NCI-H2029 treated with DMSO at 0.1 percent for 48 hours (cell line): ENCODE measurements at places on chromosomes 12 and 14.

- DNase-seq = no peak
Measured at GRCh38 chr12:49322367-49322707, 718 bp upstream of the TROAP start.

DNA sequence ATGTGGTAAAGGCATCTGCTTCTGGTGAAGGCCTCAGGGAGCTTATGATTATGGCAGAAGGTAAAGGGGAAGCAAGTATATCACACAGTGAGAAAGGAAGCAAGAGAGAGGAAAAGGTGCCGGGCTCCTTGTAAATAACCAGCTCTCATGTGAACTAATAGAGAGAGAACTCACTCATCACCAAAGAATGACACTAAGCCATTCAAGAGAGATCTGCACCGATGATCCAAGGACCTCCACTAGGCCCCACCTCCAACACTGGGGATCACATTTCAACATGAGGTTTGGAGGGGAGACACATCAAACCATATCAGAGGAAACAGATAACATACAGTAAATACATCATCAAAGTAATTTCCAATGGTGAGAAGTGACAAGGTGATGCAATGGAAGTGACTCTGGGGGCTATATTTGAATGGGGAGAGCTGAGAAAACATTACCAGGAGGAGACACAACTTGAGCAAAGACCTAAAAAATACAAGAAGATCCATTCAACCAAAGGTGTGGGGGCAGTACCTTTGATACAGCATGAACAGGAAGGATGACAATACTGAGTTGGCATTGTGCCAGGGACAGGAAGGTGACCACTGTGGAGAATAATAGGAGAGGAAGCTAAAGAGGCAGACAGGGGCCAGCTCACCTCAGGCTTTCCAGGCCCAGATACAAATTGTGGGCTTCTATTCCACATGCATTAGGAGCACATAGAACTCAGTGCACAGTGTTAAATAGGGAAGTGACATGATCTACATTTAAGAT, 134.4 kb upstream of the GRIP1 start:
- peak; percentile 68 for DNase-seq

GRCh38 chr12:2384533-2385351, 332.0 kb downstream of the CACNA1C start:
- no peak for DNase-seq

DNA sequence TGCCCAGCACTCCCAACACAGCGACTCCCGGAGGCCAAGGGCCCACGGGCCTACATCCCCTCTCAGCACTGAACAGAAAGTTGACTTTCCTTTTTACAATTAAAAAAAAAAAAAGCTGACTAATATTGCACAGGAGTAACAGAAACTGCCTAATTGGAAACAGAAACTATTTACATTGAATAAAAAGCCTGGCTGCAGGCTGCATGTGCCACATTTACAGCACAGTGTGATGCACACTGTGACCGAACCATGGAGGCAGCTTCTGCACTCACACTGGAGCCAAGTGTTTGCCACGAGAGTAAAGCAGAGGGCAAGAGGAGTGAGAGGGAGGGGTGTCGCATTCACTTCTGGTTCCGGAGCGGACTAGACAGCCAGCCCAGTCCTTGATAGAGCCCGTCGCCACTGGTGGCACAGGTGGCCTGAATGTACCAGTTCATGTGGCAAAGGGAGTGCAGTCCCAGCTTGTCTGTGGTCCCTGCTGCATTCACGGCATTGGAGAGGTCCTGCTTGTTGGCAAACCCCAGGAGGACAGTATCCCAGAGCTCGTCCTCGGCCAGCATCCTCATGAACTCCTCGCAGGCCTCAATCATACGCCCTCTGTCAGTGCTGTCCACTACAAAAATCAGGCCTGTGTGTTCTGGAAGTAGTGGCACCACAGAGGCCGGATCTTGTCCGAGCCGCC, 59.2 kb downstream of the SPPL3 start:
- no peak for DNase-seq

DNA sequence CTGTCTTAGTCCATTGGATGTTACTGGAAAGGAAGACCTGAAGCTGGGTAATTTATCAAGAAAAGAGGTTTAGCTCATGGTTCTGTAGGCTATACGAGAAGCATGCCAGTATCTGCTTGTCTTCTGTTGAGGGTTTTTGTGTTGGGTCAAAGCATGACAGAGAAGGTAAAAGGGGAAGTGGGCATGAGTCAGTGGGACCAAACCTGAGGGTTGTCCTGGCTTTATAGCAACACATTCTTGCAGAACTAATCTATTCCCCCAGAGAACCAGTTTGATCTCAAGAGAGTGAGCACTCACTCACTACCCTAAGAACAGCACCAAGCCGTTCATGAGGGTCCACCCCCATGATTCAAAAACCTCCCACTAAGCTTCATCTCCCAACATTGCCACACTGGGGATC, 19.0 kb upstream of the KRAS start:
- no peak for DNase-seq

GRCh38 chr12:82554529-82554928, 132.2 kb upstream of the TMTC2 start:
- DNase-seq = no peak

DNA sequence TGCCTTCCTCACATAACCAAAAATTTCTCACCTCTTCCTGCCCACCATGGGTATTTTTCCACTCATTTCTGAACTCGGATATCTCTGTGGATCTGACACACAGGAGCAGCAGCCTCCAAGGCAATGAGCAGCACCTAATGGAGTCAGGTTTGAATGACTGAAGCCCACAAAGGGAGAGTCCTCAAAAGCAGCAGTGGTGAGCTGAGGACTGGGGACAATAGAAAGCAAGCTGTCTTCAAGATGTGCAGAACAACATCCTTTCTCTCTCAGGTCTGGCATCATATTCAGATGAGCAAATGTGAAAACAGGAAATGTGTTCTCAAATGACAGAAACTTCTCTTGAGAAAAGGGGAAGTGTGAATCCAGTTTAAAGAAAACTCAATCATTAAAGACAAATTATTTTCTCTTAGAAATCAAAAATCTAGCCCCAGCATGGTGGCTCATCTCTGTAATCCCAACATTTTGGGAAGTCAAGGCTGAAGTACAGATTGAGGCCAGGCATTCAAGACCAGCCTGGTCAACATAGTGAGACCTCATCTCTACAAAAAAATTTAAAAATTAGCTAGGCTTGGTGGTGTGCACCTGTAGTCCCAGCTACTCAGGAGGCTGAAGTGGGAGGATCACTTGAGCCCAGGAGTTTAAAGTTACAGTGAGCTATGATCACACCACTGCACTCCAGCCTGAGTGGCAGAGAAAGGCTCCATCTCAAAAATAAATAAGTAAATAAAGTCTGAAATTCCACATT, 54.2 kb downstream of the C12orf42 start:
- DNase-seq = no peak

DNA sequence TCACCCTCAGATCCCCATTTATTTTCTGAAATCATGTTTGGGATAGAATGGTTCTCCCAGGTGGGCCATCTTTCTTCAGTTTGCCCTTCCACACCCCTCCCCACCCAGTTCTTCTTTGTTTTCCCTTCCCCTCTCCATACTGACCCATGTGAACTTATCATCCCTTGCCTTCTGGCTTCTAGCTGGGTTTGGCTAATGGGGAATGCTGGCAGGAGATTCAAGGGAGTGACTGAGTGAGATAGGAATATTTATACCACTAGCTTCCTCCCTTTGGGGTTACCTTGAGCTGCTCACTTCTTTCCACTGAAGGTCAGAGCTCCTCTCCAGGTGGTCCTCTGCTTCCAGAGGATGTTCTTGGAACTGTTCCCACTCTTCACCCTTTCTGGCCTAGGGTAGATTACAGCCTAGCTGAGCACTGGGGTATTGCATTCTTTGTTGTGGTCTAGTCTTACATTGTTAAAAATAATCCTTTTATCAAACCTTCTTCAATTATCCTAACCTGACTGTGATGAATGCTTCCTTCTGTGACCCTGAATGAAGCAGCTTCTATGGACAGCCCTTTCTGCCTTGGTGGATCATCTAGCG, 88.3 kb upstream of the ATP2B1 start:
- no peak for DNase-seq

DNA sequence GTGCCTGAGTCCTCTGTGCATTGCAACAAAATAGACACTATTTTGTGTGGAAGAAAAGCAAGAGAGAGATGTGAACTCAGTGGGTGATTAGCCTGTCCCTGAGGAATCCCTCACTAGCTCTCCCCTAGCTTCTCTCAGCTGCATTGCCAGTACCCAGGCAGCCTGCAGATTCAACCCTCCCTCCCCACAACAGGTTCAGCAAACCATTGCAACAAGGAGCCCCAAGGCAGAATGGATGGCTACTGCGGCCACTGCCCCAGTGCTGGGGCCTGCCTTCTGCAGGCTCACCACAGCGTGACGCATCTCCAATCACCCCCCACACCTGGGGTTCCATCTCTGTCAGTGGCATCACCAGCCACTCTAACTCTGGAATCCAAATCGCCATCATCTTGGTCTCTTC, 2.3 kb downstream of the CRACR2A start:
- no peak for DNase-seq

- no peak for DNase-seq
Measured at GRCh38 chr12:114445401-114446323, 39.7 kb upstream of the TBX5 start.

- DNase-seq = no peak
Measured at GRCh38 chr12:24404086-24404815, 454.8 kb upstream of the SOX5 start.

- no peak for DNase-seq
Measured at GRCh38 chr12:98317939-98318899, 197.2 kb upstream of the TMPO start.

DNA sequence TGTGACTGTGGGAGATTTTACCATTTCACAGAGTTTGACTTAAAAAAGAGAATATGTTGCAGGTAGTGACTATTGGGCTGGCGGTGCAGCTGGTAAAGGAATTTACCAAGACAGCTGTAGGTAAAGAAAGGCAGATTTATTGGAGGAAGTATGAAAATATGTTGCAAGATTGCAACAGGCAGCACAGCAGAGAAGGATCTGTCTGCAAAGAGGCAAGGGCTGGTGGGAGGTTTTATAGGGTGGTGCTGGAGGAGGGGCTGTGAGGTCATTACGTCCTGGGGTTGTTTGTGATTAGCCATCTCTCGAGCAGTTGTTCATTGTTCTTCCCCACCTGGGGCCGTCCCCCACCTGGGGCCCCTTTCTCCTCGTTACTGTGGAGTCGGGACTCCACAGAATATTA, 62.1 kb downstream of the ACACB start:
- DNase-seq = no peak

DNA sequence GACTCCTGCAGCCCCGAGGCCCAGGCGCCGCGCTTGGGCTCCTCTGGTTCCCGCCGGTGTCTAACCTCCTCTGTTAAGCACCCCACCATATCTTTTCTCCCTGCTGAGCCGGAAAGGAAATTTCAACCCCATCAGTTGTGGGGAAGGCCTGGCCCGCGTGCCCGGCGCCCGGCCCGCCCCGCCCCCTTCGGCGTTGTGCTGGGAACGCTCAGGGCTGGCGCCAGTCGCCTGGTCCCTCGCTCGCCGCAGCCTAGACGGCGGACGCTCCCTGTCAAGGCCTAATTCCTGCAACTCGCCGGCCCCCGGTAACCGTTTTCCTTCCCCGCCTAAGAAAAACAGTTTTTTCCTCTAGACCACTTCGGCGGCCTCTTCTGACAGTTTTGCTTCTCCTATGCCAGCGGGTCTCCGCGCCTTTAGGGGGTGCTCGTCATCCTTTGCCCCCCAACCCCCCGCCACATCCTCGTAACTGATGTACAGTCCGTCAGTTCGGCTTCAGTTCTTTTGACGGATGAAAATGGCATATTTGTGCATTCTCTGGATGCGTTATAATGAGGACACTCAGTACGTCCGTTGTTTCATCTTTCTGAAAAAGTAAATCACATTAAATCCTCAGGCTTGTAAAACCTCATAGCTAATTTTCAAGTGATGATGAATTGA, 506 bp upstream of the NAP1L1 start:
- peak; percentile 60 for DNase-seq

DNA sequence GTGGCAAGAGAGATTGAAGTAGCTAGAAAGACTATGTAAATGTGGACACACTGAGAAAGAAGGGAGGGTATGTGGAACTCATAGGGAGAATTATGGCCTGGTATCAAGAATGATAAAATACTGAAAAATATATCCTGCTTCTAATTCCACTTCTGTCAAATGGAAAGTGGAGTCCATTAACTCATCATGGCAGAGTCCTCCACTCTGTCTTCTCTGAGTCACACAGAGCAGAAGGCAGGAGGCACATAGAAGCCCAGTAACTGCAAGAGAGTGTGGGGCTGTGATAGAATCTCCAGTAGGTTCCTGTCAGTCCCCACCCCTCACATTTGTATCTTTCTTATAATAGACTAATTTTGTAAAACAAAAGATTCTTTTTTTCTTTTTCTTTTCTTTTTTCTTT, 223.7 kb downstream of the AKAP6 start:
- DNase-seq = no peak

DNA sequence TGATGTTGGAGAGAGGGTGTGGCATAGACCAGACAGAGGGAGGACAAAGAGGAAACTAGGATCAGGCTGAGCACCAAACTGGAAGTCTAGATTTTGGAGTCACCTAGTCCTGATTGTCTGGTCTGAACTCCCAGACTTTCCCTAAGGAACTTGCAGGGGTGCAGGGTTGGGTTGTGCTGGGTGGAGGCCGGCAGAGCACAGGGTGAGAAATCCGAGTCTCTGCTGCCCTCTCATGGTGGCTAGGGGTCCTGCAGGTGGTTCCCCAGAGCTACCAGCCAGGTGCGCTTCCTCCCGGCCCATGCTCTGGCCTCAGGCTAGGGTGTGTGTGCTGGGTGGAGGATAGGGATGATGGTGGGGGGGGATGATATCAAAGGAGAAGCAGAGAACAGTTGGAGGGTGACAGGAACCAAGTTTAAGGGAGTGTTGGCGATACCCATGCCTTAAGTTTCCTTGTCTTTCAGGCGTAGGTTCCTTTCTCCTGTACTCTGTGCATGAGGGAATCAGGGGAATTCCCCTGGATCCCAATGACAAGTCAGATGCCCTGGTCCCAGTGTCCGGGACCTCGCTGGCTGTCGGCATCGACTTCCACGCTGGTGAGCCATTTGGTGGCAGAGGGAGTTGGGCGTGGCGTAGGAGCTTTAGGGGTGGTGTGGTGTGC, 33.5 kb upstream of the NXPH4 start:
- DNase-seq = peak; percentile 57

DNA sequence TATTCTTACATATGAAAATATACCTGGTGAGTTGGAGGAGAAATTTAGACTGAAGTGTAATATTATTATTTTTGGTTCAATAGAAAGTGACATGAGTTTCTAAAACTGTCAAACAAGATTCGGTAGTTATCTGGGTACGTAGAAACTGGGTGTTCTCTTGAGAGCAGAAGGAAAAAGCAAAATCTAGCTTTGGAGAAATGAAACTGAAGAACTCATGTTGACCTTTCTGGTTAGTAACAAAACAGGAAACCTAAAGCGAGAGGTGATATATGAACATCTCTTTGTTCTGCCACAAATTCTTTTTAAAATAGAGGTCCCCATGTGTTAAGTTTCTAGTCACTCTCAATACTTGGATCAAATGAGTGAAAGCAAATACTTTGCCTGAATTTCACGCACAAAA, 401.7 kb downstream of the TRHDE start:
- DNase-seq = no peak

- DNase-seq = peak; percentile 94
Measured at GRCh38 chr14:23182372-23183157, 895 bp downstream of the SLC7A8 start.

- no peak for DNase-seq
Measured at GRCh38 chr12:132291402-132292175, 37.8 kb downstream of the GALNT9 start.
